HFFc6 (cell line): ENCODE measurements at places on chromosomes 12 and 14. TPM values are rescaled to one million over a fixed set of nuclear protein-coding genes. Genes with fewer than 3 reads are reported as not detected.

GRCh38 chr14:94307410-94307992 is 14.4 kb upstream of the SERPINA10 start:
- DNase-seq: no peak

DNA sequence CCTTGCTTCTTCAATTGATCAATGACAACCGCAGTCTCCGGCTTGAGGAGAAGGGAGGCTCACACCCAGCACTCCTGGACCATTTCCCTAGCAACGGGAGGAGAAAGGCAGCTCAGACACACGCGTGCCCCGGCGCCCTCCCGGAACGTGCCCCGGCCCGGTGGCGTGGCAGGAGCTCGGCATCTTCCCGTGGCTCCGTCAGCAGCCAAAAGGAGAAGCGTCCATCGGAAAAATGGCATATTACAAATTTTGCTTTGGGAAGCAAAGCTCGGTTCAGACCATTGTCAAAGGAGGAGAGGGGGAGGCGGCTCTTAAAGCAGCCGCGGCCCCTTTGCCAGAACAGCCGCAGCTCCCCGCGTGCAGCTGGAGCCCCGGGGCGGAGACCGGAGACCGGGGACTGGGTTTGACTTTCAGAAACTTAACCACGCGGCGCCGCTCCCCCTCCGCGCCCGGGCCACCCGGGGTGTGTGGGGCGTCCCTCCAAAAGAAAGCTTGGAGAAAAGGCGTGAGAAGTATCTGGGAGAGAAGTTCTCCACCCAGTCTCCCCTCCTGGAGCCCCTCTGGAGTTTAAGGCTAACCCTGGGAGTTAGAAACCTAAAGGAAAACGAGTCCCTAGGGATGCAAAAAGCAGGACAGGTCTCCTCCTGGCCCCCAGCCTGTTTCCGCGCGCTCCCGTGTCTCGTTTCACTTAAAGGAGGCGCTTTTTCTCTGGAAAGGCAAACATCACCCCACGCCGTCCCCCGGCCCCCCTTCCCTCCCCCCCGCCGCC is 545 bp downstream of the PPFIA2 start:
- DNase-seq: no peak

DNA sequence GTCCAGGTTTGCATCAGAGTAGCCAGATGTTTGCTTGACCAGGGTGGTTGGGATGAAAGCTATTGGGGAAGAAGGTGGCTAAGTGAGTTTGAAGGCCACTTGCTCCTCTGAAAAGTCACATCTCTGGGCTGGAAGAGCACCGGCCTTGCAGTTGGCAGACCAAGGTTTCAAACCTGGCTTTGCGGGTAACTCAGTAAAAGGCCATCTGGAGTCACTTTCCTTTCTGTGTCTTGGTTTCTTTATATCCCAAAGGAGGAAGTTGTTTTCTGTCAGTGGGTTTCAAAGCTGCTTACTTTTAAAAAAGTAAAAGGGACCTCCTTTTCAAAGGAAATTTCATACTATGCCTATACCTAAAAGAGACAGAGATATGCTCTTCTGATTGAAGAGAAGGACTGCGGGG is 26.2 kb upstream of the CMA1 start:
- no peak for DNase-seq

DPPA3 gene
- not detected in 3 replicates for total RNA-seq

RNASE7 gene
- total RNA-seq: not detected in 3 replicates

DNA sequence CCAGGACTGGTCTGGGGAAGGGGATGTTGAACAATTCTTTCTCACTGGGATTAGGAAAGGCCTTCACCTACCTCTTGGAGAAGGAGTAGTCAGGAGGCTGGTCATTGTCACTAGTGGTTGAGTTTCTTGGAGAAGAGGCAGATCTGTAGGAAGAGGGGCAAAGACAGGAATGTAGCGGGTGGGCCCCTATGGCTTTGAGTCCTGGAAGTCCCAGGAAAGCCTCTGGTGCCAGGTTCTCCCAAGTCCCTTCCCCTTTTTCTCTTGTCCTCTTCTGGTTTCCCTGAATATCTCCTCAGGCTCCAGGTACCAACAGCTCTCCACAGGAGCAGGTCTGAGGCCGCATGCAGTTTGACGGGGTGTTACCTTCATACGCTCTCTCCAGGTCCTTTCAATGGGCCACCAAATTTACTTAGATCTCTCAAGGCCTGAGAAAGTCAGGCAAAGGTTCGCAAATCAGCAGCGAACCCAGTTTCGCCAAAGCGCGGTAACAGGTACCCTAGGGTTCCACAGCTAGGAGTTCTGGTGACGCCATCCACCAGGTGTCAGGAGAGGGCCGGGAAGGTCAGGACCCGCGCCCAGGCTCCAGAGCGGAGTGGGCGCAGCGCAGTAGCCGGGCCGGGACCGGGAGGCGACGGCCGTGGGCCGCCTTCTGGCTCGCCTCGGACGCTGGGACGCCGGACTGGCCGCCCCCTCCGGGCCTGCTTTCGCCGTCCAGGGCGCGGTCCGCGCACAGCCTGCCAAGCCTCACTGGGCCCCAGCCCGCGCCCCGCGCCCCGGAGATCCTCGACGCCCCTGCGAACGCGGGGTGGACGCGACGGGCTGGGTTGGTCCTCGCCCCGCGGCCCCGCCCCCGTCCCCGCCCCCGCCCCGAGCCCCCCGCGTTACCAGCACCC is 795 bp downstream of the SMAGP start:
- no peak for DNase-seq
